ENCODE measurements at places on chromosomes 1 and 21.
A peak's percentile ranks its signal among the peaks of the same experiment; 100 is the strongest.

DNA sequence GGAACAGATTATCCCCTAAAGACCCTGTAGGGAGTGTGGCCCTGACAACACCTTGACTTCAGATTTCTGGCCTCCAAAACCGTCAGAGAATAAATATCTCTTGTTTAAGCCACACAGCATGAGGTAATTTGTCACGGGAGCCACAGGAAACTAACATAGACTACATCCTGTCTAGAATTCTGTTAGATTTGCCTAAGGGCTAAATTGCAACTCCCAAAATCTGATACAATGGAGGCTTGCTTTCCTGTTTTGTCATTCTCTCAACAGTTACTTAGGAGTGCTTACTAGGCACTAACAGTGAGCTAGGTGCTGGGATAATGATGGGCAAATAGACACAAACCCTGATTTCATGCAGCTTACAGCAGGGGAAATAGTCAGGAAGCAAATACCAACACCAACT lies 141.6 kb downstream of the MIS18A start:
- no peak for DNase-seq

DNA sequence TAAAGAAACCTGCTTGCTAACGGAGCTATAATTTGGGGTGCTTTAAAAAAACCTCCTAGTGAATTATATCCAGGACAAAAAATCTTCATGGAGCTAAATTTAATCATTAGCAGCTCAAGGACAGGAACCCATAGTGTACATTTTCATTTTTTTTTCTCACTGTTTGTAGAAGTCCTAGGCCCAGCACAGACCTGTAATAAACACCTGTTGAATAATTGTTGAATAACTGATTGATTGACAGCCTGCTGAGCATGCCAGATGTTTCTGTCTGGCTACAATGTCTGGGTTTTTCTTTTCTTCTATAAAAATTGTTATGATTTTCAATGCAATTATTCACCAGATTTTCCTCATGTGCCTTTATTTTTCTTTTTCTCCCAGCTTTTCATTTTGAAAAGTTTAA lies 10.9 kb upstream of the GALNT2 start:
- no peak for DNase-seq

DNA sequence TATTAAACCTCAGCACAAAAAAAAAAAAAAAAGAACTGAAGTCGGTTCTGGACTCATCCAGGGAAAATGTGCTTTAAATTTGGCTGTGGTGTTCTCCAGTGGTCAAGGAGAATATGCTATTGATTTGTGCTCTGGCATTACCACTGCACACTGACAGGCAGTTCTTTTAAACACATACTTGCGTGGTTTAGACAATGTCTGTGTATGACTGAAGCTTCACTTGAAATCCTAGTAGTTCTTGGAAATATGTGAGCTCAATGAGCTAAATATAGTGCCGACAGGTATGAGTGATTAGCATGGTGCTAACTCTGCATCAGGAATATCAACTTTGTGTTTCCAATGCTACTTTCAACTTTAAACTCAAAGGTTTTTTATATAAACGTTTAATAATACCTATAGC lies 415.6 kb downstream of the SMYD3 start:
- no peak for DNase-seq

- no peak for DNase-seq
These were observed 78.4 kb downstream of the OLFM3 start for GRCh38 chr1:101918277-101918676.

- DNase-seq = no peak
These were observed 29.6 kb downstream of the NVL start for GRCh38 chr1:224300346-224300745.

- DNase-seq = no peak
These were observed 23.9 kb upstream of the RPTN start for GRCh38 chr1:152182944-152183361.

DNA sequence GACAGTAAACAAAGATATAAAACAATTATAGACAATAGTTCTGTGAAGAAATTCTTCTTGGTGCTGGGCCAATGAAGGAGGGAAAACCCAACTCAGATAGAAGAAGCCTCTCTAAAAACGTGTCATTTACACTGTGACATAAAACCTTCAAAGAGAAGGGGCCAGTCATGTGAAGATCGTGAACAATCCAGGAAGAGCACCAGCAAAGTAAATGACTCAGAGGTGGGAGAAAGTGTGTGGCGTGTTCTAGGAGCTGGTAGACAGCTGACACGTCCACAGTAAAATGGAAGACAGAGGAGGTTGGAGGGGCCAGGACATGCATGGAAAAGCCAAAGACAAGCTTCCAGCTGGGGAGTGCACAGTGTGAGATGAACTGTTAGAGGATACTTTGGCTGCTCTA lies 143.6 kb downstream of the VAV3 start:
- no peak for DNase-seq

DNA sequence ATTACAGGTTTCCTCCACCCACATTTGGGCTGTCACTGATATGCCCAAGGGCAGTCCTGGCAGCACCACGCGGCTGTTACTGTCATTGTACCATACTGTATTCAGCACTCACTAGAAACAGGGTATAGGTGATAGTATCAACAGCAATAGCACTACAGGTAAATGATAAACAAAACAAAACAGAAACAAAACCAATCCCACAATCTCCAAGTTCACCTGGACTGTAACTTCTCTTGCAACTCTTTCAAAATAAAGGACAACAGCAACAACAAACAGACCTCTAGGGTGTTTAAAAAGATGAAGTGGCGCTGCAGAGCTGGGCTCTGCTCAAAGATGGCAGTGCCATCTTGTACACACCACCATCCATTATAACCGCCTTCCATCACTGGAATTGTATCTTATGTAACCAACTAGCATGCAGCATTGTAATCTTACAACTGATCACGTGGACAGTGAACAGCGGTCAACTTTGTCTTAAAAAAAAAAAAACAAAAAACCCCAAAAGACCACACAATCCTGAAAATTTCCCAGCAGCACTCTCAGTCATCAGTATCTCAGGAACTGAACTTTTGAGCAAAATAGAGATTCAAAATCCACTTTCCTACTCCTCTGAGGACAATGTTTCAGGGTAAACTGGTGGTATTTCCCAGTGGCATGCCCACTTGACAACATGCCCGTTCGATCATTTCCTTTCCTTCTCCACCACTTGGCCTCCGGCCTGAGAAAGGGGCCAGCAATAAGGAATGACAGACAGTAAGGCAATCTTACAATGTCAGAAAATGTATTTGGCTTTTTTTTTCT lies 3.8 kb downstream of the IRF2BP2 start:
- peak; percentile 33 for DNase-seq

DNA sequence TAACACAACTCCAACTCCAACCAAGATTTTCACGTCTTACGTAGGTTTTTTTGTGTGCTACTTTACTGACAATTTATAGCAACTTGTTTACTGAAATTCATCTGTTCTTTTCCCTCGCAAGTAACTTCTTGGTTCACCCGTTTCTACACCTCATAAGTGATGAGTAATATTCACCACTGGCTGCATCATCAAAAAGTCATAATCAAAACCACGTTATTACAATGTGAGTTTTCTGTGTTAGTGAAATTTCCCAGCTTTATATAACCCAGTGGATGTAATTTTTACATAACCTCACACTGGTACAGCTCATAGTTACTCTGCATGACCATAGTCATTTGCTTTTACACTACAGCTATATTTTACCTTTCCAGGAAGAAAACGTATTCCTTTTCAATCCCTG lies 401.1 kb upstream of the LYPLAL1 start:
- DNase-seq = no peak

DNA sequence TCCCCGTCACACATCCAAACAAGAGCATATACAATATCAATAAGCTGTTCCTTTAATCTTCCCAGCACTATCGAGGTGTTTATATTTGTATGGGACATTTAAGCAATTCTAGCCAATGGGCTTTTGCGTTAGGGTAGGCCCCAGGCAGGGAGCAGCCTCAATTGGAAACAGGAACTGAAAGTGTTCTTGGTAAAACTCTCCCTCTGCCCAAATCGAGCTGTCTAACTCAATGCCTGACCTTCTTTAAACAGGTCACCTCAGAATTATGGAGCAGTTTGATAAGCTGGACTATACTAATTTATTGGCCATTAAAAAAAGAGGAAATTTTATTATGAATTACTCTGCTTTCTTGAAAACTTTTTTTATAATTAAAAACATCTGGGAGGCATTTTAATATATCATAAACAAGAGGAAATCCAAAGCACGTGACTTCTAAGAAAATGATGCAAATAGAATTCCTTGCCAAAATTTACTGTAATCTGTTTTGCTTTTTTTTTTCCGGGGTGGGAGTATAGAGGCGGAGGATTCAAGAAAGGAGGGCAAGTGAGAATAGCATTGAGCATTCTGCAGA lies 498.1 kb downstream of the LMO4 start:
- no peak for DNase-seq

DNA sequence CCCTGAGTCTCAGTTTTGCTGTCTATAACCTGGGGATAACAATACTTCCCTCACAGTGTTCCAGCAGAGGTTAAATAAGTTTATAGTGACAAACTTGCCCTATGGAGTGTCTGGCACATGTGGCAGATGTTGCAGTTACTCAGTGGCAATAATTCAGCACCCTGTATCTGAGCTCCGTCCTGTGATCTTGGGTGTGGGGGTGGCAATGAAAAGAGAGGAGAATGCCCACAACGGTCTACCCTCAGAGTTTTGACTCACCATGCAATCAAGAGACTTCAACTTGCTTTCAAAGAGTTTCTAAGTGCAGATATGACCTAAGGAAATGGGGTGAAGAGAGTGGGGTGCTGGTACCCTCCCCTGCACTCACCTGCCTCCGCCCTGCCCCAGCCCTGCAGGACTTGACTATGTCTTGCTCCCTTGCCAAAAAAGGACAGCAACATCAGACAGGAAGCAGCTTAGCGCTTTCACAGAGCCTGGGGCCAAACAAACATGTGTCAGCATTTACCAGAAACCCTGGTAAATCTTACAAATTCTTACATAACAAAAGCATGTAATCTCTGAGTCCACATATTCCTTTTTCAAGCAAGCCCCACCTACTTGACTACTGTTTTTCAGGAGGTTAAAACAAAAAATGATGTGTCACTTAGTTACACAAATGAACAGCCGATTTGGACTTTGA lies 185.1 kb upstream of the CAMK1G start:
- DNase-seq = no peak

- DNase-seq = no peak
These were observed 53.9 kb downstream of the NENF start for GRCh38 chr1:212486619-212486975.

DNA sequence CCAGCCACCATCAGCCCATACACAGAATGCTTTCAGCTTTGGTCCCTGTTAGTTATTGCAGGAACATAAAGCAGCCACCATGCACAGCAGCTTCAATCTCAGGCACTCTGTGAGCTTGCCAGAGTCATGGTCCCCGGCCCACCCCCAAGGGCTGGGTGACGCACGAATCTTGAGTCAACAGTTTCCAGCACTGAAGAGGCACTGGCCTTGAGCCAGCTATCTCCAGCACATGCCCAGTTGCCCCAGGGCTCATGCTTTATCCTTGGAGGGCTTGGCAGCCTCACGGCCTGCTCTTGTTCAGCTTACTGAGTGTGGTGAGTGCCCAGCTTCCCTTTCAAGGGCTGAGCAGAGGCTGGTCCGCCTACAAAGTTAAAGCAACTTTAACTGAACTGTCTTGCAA lies 200.7 kb upstream of the RAB4A start:
- no peak for DNase-seq

DNA sequence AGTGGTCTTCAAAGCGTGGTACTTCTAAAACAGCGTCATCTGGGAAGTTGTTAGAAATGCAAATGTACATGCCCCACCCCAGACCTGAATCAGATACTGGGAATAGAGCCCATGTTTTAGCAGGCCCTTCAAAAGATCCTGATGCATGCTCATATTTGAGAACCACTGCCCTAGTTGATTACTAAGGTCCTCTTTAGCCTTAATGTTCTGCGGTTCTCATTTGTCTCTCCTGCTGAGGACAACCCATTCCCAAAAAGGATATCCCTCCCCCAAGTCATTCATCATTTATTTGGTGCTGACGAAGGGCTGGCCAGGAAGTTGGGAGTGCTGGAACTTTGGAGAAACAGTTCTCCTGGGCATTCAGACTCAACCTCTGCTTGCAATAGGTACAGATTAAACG lies 92.4 kb upstream of the RALGPS2 start:
- no peak for DNase-seq

GRCh38 chr1:38451541-38451993 lies 405.0 kb upstream of the POU3F1 start:
- no peak for DNase-seq

GRCh38 chr1:206540044-206540780 lies 32.9 kb downstream of the RASSF5 start:
- DNase-seq = no peak

DNA sequence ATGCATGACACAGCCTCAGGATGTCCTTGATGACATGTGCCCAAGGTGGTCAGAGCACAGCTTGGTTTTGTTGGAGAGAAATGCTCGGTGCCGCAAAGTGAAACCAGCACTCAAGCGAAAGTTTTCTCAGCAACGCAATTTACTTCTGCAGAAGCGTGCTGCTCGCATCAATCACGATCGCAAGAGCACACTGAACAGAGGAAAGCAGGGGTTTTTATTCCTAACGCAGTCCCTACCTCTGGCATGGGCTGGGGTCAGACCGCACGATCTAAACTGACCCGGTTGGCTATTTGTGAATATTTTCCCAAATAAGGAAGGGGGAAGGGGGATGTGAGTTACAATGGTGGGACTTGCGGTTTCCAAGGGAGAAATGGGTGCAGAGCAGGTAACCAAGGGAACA lies 809 bp upstream of the ZNF669 start:
- DNase-seq = no peak

DNA sequence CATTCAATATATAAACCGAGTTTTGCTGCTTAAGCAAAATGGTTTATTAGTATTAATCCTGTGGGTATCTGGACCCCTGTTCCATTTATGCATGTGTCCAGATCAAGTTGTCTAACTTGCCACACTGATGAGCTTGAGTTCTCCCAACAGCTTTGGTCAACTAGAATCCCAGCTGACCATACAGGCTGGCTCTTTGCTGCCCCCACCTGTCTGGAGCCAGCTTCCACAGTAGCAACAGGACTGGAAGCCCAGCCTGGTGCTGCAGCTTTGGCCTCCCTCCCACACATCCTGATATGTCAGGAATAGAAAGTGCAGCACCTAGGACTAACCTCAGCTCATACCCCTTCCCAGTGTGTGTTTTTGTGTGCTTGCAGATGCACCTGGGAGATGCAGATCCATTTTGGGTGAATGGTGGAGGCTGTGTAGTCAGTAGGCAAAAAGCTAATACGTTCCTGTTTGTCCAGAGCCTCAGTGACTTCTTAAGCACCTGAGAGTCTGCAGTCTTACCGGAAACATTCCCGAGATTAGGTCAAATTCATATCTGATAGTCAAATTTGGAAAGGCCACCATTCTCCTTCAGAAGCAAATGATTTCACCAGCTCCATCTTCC lies 40.9 kb upstream of the BEND5 start:
- no peak for DNase-seq

DNA sequence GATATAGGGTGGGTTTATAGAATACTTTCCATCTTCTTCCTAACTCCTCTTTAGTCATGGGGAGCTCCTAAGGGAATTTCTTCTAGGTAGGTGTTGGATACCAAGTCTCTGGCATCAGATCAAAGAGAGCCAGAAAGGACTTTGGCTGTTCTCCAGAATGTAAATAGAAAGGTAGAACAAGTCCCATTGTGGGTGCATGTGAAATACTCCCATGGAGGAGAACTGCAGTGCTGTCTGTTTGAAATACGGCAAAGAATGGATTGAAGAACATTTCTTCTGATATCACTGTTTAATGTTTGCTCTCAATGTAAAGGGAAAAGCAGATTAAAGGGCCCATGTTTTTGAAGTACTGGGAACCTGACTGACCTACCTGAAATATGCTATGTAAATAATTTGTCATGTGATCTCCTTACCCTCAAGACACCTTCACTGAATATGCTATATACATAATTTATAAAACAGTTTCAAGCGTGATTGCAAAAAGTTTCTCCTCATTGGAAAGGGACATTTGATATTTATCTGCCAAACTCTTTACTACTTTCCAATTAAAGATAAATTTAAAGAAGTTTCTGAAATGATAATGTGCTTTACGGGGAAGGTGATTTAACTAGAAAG lies 65.9 kb downstream of the LAMC1 start:
- DNase-seq = no peak

All from stimulated activated naive CD4-positive, alpha-beta T cell treated with Interleukin-2 at 50 U/mL for 16 hours (primary cell).